ENCODE measurements at places on chromosomes 16 and 17.
A peak's percentile ranks its signal among the peaks of the same experiment; 100 is the strongest.

- no peak for DNase-seq
- peaks cover 69% of the 10 kb centered on the region for H3K36me3 ChIP-seq
- no peak overlapping the region for H3K4me3 ChIP-seq
- H3K4me1 ChIP-seq, result peaks cover 21% of the 10 kb centered on the region
- no peaks in the 10 kb centered on the region for H3K27me3 ChIP-seq
- no peak overlapping the region for H3K27ac ChIP-seq
Measured at GRCh38 chr16:66746682-66747081, 4.7 kb downstream of the DYNC1LI2 start.

- peak; percentile 49 for DNase-seq
- H3K4me3 ChIP-seq, result peak overlapping the region; percentile 81
- no peaks in the 10 kb centered on the region for H3K27me3 ChIP-seq
- H3K27ac ChIP-seq, result peak overlapping the region; percentile 91
Measured at GRCh38 chr17:1484676-1485422, 7.6 kb downstream of the MYO1C start.

- DNase-seq, result no peak
- H3K27ac ChIP-seq, result peak overlapping the region; percentile 89
- no peaks in the 10 kb centered on the region for H3K27me3 ChIP-seq
Measured at GRCh38 chr17:40819528-40820125, 2.8 kb downstream of the KRT10 start.

GRCh38 chr17:61175298-61176142 is 224.1 kb upstream of the TBX2 start:
- H3K27me3 ChIP-seq, result no peaks in the 10 kb centered on the region
- H3K4me3 ChIP-seq, result no peak overlapping the region
- no peak overlapping the region for H3K27ac ChIP-seq

DNA sequence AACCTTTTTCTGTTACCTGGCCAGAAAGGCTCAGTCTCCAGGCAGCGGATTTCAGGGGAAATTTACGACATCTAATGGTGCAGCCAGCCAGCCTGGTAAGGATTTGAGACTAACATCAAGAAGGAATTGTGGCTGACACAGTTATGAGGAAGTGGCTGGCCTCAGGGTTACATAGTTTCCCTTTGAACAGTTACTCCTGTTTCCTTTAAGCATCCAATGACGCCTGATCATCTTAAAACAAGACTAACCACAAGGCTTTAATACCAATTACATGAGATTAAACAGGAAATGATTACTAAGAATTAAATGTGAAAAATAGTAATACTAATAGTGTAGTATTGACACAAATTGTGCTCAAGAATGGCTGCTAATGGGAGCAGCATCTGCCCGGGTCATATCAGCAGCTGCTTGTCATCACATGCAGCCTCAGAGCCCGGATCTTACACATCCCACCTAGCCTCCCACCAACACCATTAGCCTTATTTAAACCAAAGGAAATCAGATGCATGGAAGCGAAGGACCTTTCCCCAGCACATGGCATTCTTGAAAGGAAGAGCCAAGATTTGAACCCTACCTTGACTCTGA is 431.8 kb downstream of the PMP22 start:
- H3K4me3 ChIP-seq, result no peak overlapping the region
- DNase-seq, result no peak
- H3K4me1 ChIP-seq, result no peaks in the 10 kb centered on the region
- H3K27ac ChIP-seq, result no peak overlapping the region

DNA sequence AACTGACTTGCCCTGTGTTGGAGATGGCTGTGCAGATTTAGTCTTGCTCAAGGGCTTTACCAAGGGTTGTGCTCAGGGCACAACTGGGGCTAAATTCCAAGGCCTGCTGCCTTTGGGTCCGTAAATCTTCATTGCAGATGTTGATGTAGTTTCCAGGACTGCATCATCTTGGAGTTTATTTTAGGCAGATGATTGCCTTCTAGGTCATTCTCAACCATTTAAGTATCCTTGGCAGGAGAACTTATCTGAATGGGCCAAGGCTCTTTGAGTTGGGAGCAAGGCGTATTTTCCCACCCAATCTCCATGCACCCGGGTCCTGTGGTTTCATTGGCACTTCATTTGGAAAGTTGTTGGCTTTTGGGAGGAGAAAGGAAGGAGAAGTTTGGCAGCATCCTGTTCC is 200.3 kb downstream of the MSI2 start:
- H3K4me3 ChIP-seq, result no peak overlapping the region
- H3K36me3 ChIP-seq, result no peaks in the 10 kb centered on the region
- DNase-seq, result no peak
- H3K27me3 ChIP-seq, result no peaks in the 10 kb centered on the region

DNA sequence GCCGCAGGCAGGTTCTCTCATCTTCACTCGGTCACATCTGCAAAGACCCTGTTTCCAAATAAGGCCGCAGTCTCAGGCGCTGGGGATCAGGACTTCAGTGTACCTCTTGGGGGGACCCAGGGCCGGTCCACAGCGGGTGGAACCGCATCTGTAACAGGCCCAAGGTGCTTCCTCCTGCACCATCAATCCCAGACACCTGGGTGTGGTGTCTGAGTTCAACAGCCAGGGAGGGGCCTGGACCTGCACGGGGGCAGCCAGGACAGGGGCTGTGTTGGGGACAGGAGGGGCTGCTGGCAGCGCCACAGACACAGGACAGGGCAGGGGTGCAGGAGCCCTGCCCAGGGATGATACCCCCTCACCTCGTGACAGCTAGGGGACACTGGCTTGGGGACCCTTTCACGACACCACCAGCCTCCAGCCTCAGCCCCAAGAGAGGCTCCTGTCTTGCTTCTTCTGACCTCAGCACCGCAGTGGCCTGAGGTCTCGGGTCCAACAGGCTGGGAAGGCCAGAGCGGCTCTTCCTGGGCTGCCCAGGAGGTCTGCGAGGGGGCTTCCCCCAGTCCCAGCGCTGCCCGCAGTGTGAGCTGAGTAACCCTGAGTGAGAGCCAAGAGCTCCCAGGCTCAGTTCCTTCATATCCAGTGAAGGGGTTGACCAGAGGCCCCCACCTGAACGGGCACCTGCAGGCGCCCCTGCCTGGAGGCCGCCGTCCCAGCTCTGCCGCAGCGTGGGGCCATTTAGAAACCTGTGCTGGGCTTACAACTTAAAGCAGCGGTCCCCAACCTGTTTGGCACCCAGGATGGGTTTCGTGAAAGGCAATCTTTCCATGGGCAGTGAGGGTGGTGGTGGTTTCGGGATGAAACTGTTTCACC is 30.7 kb upstream of the BAHCC1 start:
- H3K36me3 ChIP-seq, result no peaks in the 10 kb centered on the region
- H3K27ac ChIP-seq, result no peak overlapping the region
- H3K27me3 ChIP-seq, result no peaks in the 10 kb centered on the region
- H3K4me3 ChIP-seq, result no peak overlapping the region

GRCh38 chr16:35605921-35606320 is 2146.5 kb downstream of the TP53TG3F start:
- H3K36me3 ChIP-seq, result no peaks in the 10 kb centered on the region
- H3K27ac ChIP-seq, result no peak overlapping the region
- no peaks in the 10 kb centered on the region for H3K4me1 ChIP-seq

Measured in adrenal gland (tissue), 19 donors.